Urinary bladder (tissue), 4 donors: ENCODE measurements at places on chromosomes 13 and 19. TPM values are rescaled to one million over a fixed set of nuclear protein-coding genes. Genes with fewer than 3 reads are reported as not detected.

Gene RASIP1
- total RNA-seq, result 10.8 TPM

Gene FCER2
- 0.21 TPM for total RNA-seq

Gene APLP1
- 3.0 TPM for total RNA-seq

- DNase-seq, result no peak
These were observed 5.1 kb upstream of the DIRAS1 start for GRCh38 chr19:2726160-2726855.

DNA sequence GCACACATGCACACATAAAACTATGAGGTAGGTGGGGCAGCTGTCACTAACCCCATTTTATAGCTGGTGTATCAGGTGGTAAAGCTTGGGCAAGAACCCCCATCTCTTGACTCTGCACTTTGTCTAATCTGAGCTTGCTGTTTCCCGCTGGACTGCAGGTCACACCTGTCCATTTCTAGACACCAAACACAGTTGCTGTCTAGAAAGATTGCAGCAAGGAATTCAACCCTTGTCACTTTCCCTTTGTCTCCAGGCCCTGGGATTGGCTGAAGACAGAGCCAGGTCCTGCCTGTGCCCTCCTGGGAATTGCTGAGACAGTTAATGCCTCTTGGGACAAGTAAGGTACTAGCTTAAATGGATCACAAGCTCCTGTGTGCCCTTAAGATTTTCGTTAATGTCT, 83.8 kb downstream of the RNASEH2B start:
- no peak for DNase-seq

- no peak for DNase-seq
These were observed 42.9 kb upstream of the URAD start for GRCh38 chr13:28031220-28031895.

- DNase-seq, result no peak
These were observed 48.7 kb upstream of the PCCA start for GRCh38 chr13:100040196-100040595.

DNA sequence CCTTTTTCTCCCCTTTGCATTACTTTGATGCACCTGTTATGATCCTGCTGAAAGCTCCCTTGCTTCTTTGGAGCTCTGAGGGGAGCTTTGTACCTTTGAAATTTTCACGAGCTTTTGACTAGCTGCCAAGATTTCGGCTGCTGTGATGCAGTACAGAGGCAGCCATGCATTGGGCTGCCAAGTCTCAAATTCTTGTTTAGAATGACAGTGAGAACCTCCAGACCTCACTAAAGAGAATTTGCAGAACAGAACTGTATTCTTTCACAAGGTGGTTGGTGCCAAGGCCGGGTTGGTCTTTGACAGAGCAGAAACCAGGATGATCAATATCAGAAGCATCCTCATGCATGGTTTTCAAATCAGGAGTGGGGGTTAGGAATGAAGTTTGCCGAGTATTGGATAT, 414.8 kb downstream of the GPC5 start:
- no peak for DNase-seq

DNA sequence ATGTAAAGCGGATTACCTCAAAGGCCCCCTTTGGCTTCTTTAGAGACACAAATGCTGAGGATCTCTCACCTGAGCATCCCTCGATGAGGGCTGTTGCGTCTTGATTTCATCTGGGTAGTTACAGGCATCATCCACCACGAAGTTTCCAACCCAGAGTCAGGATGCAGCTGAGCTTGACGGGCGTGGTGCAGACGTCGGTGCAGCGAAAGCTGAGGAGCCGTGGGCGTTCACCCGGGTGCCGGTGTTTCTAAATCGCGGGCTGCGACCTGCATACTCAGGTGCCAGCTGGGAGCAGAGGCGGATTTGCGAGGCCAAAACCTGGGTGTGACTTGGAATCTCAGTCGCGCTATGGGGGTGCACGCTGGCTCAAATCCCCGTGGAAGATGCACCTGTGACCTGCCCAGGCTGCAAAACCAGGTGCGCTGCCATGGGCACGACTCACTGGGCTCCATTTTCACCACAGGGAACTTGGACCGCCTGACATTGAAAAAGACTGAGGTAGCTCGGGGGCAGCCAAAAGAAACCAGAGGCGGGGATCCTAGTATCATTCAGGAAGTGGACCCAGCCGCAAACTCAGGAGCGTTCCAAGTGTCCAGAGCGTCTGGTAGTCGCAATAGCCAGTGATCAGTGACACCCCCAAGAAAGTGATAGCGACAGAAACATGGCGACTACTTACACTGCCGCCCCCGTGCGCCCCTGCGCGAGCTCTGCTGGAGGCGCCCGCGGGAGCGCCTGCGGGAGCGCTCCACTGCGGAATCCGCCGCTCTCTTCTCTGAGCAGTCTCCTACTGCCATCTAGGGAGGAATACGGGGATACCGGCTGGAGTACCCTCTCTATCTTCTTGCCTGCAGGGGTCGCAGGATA, 36.4 kb upstream of the IGFL4 start:
- DNase-seq, result no peak
